ENCODE measurements at places on chromosomes 5 and 9.

DNA sequence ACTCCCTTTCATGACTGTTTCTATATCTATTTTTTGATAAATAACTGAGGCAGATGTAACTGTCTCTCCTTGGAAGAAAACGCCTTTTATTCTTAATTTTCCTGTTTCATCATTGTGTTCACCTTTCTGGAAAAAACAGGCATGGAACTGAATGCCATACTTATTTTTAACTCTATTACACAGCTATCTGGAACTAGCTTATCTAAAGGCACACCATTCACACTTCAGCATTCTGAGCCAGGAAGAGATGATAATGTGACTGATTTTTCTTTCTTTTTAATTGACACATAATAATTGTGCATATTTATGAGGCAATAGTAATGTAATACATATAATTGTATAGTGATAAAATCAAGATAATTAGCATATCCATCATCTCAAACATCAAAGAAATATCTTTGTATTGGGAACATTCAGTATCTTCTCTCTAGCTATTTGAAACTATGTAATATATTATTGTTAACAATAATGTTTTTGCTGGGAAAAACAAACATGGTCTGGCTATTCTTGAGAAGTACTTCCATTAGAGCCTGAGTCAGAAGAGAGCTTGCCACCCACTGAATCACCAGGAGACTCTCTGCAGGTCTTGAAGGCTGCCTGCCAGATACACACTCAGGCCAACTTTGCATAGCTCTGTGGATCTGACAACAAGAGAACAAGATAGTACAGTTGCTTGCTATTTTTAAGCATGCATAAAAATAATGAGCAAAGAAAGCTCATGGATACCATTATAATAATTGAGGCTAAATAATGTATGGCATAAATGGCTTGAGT is 501.0 kb upstream of the EDIL3 start:
- DNase-seq: no peak

- no peak for DNase-seq
Measured at GRCh38 chr5:135177591-135177990, 143.6 kb upstream of the PITX1 start.

- DNase-seq: no peak
Measured at GRCh38 chr5:462051-462481, 19.1 kb downstream of the EXOC3 start.

- no peak for DNase-seq
Measured at GRCh38 chr5:64869419-64869818, 100.7 kb downstream of the CWC27 start.

GRCh38 chr9:34709196-34709978 is 549 bp downstream of the CCL21 start:
- DNase-seq: no peak

GRCh38 chr9:14231196-14231990 is 82.5 kb downstream of the NFIB start:
- DNase-seq: no peak

GRCh38 chr9:24381205-24381604 is 164.5 kb downstream of the IZUMO3 start:
- DNase-seq: no peak

GRCh38 chr5:17000291-17000939 is 64.3 kb upstream of the MYO10 start:
- DNase-seq: no peak

DNA sequence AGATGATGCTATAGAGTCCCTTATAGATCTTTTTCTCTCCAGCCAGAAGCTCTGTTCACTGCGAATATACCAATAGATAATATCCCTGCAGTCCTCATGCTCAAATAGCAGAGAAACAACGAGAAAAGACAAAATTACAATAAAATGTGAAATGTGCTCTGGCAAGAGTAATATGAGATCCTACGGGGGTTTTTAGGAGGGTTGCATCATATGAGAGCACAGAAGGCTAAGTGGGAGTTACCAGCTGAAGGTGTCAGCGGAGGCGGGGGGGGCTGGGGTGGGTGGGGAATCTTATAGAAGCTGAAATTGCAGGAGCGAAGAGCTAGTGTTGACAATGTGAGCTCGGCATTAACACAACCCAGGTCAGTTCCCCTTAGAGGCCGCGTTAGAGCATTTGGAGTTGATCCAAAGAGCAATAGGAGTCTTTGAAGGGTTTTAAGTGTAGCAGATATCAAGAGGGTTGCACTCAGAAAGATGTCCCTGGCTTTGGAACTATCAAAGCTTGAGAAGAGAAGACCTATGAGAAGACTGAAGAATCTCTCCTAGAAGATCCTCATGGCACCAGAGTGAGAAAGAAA is 109.7 kb downstream of the BASP1 start:
- no peak for DNase-seq

GRCh38 chr5:10632110-10632761 is 68.4 kb downstream of the ANKRD33B start:
- DNase-seq: no peak

DNA sequence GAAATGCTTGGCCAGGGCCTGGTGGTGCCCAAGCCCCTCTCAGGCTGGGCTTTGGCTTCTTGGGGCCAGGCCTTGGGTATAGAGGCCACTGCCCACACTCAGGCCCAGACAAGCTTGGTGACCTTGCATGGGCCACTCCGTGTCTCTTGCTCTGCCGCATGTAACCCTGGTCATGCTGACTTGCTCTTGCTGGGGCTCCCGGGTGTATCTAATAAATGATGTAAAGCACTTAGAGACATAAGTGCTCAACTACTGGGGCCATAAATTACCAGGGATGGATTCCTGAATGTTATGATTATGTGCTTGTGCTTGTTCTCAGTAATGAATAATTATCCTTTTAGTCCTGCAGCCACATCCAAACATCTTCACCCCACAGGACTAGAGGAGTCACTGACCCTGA is 54.0 kb downstream of the C5orf15 start:
- no peak for DNase-seq

GRCh38 chr5:11182441-11183080 is 421.5 kb upstream of the DAP start:
- DNase-seq: no peak

- DNase-seq: no peak
Measured at GRCh38 chr9:28971881-28972280, 1398.6 kb upstream of the C9orf72 start.

DNA sequence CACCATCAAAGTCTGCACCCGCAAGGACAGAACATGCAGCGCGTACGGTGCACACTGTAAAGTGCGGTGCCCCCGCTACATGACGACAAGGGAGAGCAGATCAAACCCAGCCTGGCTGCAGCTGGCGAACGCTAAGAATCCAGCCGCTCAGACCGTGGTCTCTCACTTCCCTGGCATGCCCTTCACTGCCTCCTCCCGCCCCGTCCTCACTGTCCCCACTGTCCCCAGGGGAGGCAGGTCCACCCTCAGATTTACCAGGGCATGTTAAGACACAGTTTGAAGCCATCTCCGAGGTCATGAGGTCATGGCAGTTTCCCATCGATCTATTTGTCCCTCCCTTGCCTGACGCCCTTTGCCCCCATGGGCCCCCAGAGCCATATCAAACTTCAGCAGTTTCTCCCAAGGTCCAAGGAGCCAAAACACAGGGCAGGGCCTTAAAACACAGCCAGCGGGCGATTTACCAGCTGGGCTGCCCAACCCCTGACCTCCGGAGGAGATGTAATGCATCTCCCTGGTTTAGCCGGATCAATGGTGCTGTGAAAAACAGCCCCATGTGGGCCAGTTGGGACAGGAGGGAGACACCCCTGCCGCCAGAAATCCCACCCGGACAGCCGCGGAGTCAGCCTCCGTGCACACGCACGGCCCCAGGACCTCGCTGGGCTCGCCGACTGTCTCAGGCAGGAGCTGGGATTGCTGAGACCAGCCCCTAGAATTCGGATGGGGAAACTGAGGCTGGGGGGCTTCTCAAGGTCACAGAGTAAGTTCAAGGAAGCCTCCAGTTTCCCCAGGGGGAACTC is 52.3 kb upstream of the FUBP3 start:
- DNase-seq: no peak

- DNase-seq: no peak
Measured at GRCh38 chr9:131095666-131096268, 564 bp upstream of the AIF1L start.

- DNase-seq: no peak
Measured at GRCh38 chr5:35485487-35485886, 132.2 kb upstream of the SPEF2 start.

- DNase-seq: no peak
Measured at GRCh38 chr5:102933316-102933715, 178.2 kb downstream of the PAM start.

DNA sequence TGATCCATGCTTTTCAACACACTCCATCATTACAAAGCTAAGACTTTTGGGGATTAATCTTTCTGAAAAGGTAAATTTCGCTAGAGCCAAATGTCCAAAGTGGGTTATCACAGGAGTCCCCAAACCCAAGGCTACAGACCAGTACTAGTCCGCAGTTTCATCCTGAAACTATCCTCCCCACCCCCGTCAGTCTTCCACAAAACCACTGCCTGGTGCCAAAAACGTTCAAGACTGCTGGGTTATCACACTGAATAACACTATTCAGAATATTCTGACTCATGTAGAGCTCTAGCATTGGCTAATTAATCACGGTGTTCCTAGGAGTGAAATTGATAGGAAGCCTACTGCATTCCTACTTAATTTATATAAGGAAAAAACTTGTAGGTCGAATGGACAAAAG is 24.7 kb downstream of the ERP44 start:
- no peak for DNase-seq

DNA sequence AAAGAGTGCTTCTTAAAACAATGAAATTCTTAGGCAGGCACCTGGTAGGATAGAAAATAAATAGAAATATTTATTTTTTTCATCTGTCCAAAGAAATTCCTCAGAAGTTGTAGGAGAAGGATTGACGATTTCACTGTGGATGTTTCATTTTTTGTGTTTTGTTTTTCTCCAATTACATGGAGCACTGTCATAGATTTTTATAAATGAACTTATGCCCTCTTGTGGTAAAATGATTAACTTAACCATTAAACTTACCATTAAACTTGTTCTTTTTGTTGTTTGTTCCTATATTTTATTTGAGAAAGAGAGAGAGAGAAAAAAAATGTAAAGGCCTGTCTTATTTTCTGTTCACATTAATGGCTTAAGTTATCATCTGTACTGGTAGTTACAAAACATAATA is 339.2 kb downstream of the PRR16 start:
- no peak for DNase-seq

- DNase-seq: no peak
Measured at GRCh38 chr5:65663804-65664521, 39.1 kb downstream of the SHLD3 start.

DNA sequence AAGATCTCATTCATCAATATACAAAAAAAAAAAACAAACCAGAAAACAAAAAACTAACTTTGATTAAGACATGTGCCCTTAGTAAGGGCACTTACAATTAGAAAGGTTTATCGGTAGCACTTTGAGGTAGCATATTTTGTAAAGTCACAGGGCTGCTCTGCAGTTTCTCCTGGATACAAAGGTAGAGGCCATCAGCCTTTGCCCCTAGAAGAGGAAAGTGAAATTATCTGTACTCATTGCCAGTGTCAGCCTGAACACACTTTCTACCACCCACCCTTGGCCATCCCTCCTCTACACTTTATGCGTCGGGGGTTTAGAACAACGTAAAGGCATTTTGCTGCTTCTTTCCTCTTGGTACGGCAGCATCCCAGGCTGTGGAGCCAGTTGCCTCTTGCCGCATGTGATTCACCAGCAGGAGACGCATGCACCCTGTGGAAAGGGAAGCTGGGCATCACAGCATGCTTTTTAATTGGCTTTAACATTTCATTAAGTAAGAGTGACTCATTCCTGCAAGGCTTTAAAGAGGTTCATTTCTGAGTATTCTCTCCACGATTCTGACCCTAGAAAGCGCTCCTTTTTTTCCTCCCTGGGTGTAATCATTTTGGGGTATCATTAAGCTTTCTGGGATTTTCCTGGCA is 84.6 kb downstream of the CEMIP2 start:
- peak; percentile 26 for DNase-seq

- DNase-seq: no peak
Measured at GRCh38 chr5:150249744-150250143, 39.8 kb downstream of the CAMK2A start.

DNA sequence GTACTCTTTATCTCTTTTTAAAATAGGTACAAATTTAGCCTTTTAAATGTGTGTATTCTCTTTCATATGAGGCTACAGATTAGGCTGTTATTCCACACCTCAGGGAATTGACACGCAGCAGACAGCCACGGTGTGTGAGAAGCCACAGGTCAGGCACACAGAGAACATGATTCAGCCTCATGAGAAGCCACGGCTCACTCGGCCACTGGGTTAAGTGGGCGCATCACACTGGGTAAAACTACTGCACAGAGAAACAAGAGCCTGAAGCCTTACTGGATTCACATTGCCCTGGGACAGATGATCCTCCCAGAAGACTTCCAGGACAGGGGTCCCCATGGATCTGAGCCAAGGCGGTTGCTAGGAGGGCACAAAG is 28.2 kb downstream of the LPCAT1 start:
- no peak for DNase-seq

- DNase-seq: peak; percentile 20
Measured at GRCh38 chr5:373710-374602, 52.4 kb downstream of the AHRR start.

DNA sequence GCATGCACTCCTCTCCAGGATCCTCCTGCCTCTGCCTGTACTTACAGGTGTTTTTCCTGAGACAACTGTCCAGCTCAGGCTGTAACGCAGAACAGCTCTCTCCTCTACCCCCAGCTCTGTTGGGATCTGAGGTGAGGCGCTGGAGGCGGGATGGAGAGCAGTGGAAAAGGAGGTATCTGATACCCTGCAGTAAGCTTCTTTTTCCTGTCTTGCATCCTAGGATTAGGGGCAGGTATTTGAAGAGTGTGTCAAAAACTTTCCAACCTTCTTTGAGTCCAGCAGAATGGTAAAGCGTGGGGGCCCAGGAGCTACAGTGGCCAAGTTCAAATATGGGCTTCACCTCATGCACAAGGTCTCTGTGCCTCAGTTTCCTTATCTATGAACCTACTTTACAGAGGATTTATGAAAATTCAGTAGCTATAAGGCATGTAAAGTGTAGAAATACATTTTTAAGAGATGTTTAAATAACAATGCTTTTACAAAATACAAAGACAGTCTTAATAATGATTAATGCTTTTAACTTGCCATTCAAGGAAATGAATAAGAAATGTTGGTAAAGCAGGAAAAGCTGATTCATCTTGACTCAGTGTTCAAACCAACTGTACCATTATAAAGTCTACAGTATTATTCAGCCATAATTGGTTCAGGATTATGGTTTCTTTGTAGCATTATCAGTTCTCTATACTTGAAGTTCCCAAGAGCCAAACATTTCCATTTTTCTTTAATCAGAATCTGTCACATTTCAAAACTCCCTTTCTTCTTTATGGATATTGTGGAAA is 26.1 kb downstream of the MAP1B start:
- DNase-seq: no peak

DNA sequence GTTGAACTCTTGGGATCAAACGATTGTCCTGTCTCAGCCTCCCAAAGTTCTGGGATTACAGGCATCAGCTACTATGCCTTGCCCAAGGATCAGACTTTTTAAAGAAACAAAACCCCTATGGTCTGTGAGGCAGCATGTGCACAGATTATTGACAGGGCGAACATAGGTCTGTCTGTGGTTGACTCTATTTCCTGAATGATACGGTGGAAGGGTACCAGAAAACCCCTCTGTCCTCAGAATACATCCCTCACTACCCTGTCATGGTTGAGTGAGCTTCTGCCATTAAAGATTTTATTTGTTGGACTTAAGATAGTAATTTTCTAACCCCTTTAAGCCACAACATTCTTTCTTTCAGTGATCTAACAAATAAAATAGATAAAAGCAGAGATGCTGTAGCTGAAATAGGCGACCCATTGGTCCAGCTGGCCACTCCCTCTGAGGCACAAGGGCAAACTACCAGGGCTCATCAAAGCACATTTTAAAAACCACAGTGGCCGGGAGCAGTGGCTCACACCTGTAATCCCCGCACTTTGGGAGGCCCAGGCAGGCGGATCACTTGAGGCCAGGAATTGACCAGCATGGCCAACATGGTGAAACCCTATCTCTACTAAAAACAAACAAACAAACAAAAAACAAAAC is 84.9 kb upstream of the ANKRD55 start:
- DNase-seq: no peak

All from spinal cord (tissue), 10 donors.